Memory B cell (primary cell): ENCODE measurements at places on chromosomes 11 and 22.

GRCh38 chr11:10291801-10292638 lies 2.0 kb downstream of the SBF2 start:
- H3K27me3 ChIP-seq = peaks cover 9% of the 10 kb centered on the region
- peak overlapping the region; percentile 34 for H3K4me3 ChIP-seq
- no peak overlapping the region for H3K27ac ChIP-seq
- peaks cover 2% of the 10 kb centered on the region for H3K36me3 ChIP-seq

GRCh38 chr11:59207988-59208451 lies 4.7 kb downstream of the MPEG1 start:
- peaks cover 44% of the 10 kb centered on the region for H3K36me3 ChIP-seq
- peak overlapping the region; percentile 92 for H3K4me3 ChIP-seq
- DNase-seq = no peak
- no peaks in the 10 kb centered on the region for H3K27me3 ChIP-seq
- H3K27ac ChIP-seq = peak overlapping the region; percentile 96

GRCh38 chr11:94545264-94546161 lies 1.8 kb downstream of the FUT4 start:
- peaks cover 2% of the 10 kb centered on the region for H3K27me3 ChIP-seq
- no peak for DNase-seq
- peaks cover 17% of the 10 kb centered on the region for H3K4me1 ChIP-seq
- H3K4me3 ChIP-seq = peak overlapping the region; percentile 75
- no peak overlapping the region for H3K27ac ChIP-seq
- peaks cover 2% of the 10 kb centered on the region for H3K36me3 ChIP-seq

- H3K4me1 ChIP-seq = peaks cover 2% of the 10 kb centered on the region
- H3K27me3 ChIP-seq = peaks cover 16% of the 10 kb centered on the region
- no peak overlapping the region for H3K4me3 ChIP-seq
- H3K36me3 ChIP-seq = no peaks in the 10 kb centered on the region
- no peak for DNase-seq
Observed at GRCh38 chr11:102239448-102239847, 77.8 kb upstream of the BIRC3 start.

GRCh38 chr11:44261800-44262591 lies 47.9 kb downstream of the ALX4 start:
- DNase-seq = no peak
- H3K36me3 ChIP-seq = no peaks in the 10 kb centered on the region
- peaks cover 4% of the 10 kb centered on the region for H3K4me1 ChIP-seq
- no peaks in the 10 kb centered on the region for H3K27me3 ChIP-seq

DNA sequence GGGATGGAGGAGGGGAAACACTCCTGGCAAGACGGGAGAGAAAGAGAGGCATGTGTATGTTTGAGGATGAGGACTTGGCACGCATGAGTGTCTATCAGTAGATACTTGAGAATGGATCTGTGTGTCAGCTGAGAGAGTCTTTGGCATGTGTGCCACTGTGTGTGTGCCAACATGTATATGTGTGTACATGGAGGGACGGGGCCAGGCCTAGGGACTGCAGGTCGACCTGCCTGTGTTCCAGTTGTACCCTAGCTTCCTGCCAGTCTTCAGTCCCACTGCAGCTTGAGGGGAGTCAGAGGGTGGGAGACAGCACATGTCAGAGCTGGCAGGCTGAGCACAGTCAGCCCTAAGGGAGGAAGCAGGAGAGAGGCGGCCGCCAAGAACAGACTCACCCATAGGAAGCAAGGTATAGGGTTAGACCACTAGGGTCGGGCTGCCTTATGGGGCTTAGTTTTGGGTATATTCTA lies 5.6 kb downstream of the CLCF1 start:
- H3K4me1 ChIP-seq = peaks cover 73% of the 10 kb centered on the region
- no peaks in the 10 kb centered on the region for H3K27me3 ChIP-seq
- no peak for DNase-seq
- H3K36me3 ChIP-seq = peaks cover 28% of the 10 kb centered on the region
- peak overlapping the region; percentile 42 for H3K4me3 ChIP-seq

DNA sequence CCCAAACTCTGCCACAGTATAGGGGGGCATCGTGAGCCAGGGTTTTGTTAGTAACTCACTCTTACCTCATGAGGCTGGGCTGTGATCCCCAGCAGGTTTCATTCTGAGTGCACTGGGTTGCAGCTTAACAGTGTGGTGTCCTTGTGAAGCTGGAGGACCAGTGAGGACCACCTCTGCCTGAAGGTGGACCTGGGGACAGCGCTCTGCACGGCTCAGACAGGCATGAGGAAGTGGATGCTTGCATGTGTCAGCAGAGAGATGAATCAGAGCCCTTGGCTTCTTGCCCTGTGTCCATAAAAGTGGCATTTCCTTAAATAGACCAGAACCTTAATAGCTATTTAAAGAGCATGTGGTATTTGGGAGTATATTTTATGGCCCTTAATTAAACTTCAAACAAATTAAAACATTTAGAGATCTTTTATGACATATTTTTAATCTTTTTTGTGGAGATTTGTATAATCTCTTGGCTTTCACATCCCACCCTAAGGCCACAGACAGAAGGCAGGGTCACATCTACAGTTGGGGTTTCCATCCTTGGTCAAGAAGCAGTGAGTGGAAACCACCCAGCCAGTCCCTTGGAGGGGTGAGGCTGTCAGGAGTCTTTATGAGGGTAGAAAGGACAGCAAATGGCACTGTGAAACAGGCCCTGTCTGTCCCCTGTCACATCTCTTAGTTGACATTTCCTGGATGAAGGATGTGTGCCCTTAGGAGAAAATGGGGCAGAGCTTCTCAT lies 24.8 kb upstream of the ADORA2A start:
- no peaks in the 10 kb centered on the region for H3K27me3 ChIP-seq
- H3K27ac ChIP-seq = peak overlapping the region; percentile 95
- peaks cover 36% of the 10 kb centered on the region for H3K4me1 ChIP-seq
- peaks cover 12% of the 10 kb centered on the region for H3K36me3 ChIP-seq

- H3K27ac ChIP-seq = no peak overlapping the region
- H3K36me3 ChIP-seq = no peaks in the 10 kb centered on the region
- H3K4me1 ChIP-seq = no peaks in the 10 kb centered on the region
Observed at GRCh38 chr11:77188633-77189491, 60.8 kb downstream of the MYO7A start.

GRCh38 chr11:94958121-94958696 lies 15.1 kb downstream of the CWC15 start:
- H3K4me1 ChIP-seq = no peaks in the 10 kb centered on the region
- no peak overlapping the region for H3K27ac ChIP-seq
- no peak for DNase-seq
- H3K36me3 ChIP-seq = peaks cover 12% of the 10 kb centered on the region
- H3K27me3 ChIP-seq = peaks cover 1% of the 10 kb centered on the region

GRCh38 chr11:56473252-56473651 lies at the start of gene OR5M3:
Gene OR5M3, minus strand, starts transcription at chr11:56473352. Its CDS starts 2,855 bp downstream, at chr11:56470497.
- H3K27me3 ChIP-seq = no peaks in the 10 kb centered on the region
- H3K36me3 ChIP-seq = no peaks in the 10 kb centered on the region
- H3K4me3 ChIP-seq = no peak within 1 kb of the TSS
- no peak for DNase-seq
- no peaks in the 10 kb centered on the region for H3K4me1 ChIP-seq
- H3K27ac ChIP-seq = no peak within 1 kb of the TSS

GRCh38 chr22:23565915-23566704 lies 14.0 kb downstream of the IGLL1 start:
- H3K36me3 ChIP-seq = no peaks in the 10 kb centered on the region
- peaks cover 7% of the 10 kb centered on the region for H3K4me1 ChIP-seq
- peak overlapping the region; percentile 83 for H3K4me3 ChIP-seq
- no peak for DNase-seq
- peak overlapping the region; percentile 9 for H3K27ac ChIP-seq

DNA sequence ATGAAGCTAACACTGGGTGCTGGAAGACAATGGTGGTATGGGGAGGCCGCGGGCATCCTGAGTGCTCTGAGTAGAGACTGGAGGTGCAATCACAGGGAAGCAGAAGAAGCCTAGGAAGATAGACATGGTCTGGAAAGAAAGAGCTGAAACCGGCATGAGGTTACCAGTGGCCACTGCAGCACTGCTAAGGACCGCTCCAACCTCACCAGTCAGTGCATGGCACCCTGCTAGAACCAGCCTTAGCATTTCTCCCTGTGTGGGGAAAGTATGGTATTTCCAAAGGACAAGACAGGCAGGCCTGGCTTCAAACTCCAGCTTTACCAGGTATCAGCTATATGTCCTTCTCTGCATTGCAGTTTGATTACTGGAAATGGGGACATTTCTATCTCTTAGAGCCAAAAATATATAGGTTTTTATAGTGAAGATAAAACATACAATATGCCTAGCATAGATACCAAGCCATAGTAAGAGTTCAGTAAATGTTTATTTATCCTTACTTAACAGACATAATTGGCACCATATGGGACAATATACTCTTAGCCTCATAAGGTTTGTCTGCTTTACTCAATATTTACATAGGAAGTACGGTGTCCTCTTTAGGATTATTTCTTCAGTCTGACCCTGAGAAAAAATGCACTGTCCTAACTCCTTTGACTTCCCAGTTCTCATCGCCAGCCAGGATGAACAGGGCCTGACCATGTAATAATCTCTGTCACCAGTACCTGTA lies 231.1 kb downstream of the TENM4 start:
- no peaks in the 10 kb centered on the region for H3K36me3 ChIP-seq
- no peak for DNase-seq
- no peak overlapping the region for H3K4me3 ChIP-seq
- no peaks in the 10 kb centered on the region for H3K27me3 ChIP-seq

- H3K4me3 ChIP-seq = no peak overlapping the region
- DNase-seq = no peak
- H3K27ac ChIP-seq = no peak overlapping the region
- peaks cover 12% of the 10 kb centered on the region for H3K27me3 ChIP-seq
- H3K36me3 ChIP-seq = no peaks in the 10 kb centered on the region
Observed at GRCh38 chr11:120858740-120859139, 165.2 kb upstream of the TBCEL start.

DNA sequence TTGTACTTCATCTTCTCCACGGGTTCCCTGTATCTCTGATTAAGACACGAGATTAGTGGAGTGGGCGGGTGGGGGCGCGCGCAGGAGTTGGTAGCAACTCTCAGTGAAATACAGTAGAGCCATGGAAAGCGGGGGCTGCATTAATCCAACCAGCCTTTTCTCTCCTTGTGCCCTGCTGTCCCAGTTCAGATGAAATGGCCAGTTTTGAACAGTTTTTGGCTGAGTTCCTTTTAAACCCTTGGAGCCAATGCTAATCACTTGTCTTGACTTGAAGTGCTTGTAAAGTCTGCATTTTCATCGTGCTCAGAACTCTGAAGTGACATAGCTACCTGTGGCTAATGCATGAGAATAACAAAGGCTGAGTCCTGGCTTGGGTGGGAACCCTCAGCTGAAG lies 734 bp upstream of the TMEM123 start:
- H3K27ac ChIP-seq = peak overlapping the region; percentile 98
- no peaks in the 10 kb centered on the region for H3K36me3 ChIP-seq
- DNase-seq = no peak
- no peaks in the 10 kb centered on the region for H3K27me3 ChIP-seq

DNA sequence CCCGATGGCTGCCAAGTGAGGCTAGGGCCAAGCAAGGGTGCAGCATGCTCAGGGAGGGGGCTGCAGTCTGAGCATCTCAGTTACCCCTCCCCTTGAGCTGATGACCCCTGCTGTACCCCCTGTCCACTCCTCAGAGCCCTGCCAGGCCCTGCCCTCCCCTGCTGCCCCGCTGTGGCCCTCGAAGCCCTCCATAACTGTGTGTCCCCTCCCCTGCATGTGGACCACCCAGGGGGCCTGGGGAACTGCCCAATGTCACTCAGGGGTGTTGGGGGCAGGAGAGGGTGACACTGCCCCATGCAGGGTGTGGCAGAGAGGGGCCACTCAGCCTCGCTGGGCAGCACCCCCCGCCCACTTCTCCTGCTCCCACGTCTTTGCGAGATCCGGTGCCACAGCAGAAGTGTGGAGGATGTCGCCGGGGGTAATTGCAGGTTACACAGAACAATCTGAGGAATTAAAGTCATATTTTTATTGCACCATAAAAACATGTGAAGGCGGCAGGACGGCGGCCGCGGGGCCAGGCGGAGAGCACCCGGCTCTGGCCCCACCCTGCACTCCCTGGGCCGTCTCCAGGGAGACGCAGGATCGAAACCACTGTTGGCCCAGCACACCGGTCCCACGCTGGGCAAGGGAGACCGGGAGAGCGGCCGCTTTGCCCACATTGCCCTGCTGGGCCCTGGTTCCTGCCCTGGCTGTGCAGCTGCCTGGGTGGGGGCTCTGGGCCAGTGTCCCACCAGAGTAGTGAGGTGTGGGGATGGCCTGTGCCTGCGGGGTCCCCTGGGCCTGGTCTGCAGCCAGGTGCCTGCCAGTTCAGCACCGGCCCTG lies 18.7 kb upstream of the GNB1L start:
- H3K4me3 ChIP-seq = no peak overlapping the region
- no peaks in the 10 kb centered on the region for H3K4me1 ChIP-seq
- no peaks in the 10 kb centered on the region for H3K36me3 ChIP-seq
- H3K27me3 ChIP-seq = no peaks in the 10 kb centered on the region
- DNase-seq = no peak

- H3K36me3 ChIP-seq = peaks cover 12% of the 10 kb centered on the region
- DNase-seq = no peak
- H3K27ac ChIP-seq = no peak overlapping the region
- no peak overlapping the region for H3K4me3 ChIP-seq
- H3K4me1 ChIP-seq = no peaks in the 10 kb centered on the region
Observed at GRCh38 chr22:17692841-17693240, 54.3 kb downstream of the BCL2L13 start.

- H3K27me3 ChIP-seq = peaks cover 2% of the 10 kb centered on the region
- H3K27ac ChIP-seq = no peak overlapping the region
- peaks cover 13% of the 10 kb centered on the region for H3K4me1 ChIP-seq
- DNase-seq = no peak
Observed at GRCh38 chr11:71395263-71395560, 53.0 kb downstream of the DHCR7 start.

DNA sequence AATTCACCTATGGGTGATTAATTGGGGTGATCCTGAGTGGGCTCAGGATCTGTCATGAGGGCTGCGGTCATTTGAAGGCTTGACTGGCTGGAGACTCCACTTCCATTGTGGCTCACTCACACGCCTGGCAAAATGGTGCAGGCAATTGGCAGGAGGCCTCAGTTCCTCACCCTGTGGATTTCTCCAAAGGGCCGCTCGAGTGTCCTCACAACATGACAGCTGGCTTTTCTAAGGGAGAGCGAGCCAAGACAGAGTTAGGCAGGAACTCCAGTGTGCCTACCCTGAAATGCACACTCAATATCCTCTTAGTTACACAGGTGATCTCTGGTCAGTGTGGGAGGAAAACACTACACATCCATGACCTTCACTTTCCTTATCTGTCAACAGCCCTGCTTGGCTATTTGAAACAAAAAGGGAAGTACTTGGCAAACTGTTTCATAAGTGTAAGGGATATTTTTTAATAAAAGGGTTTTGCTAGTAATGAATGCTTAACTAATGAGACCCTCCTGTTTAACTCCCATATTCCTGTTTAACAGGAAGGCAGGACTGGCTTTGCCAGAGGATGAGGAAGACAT lies 25.7 kb downstream of the OSBP2 start:
- no peaks in the 10 kb centered on the region for H3K36me3 ChIP-seq
- no peaks in the 10 kb centered on the region for H3K27me3 ChIP-seq
- DNase-seq = no peak

GRCh38 chr11:64306876-64307622 lies 1.7 kb downstream of the ESRRA start:
- no peak overlapping the region for H3K27ac ChIP-seq
- DNase-seq = no peak
- H3K36me3 ChIP-seq = peaks cover 2% of the 10 kb centered on the region
- H3K27me3 ChIP-seq = no peaks in the 10 kb centered on the region
